Activated naive CD4-positive, alpha-beta T cell treated with anti-CD3 and anti-CD28 coated beads for 36 hours (primary cell): ENCODE measurements at places on chromosomes 12 and 14.

DNA sequence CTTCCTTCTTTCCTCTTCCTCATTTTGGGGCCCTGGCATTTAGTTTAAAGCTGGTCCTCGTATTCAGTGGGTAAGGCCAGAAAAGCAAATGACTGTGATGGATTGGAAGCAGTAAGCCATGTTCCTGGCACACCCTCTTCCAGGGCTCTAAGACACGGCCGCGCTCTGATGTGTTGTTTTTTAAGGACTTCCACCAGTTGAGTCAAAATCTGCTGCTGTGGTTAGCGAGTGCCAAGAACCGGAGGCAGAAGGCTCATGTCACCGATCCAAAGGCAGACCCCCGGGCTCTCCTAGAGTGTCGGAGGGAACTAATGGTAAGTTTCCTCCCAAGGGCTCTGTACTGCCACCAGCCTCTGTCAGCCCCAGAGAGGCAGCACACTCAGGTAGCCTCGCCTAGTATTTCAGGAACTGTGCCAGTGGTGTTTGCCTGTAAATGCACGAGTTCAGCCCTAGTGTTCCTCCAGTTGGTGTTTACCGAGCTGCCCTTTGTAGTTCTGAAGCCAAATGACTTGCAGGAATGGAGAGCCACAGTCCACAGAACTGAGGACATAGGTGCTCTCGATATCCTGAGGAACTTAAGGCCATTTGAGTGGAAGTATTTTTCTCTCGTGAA lies 72.7 kb downstream of the ESR2 start:
- DNase-seq: no peak

DNA sequence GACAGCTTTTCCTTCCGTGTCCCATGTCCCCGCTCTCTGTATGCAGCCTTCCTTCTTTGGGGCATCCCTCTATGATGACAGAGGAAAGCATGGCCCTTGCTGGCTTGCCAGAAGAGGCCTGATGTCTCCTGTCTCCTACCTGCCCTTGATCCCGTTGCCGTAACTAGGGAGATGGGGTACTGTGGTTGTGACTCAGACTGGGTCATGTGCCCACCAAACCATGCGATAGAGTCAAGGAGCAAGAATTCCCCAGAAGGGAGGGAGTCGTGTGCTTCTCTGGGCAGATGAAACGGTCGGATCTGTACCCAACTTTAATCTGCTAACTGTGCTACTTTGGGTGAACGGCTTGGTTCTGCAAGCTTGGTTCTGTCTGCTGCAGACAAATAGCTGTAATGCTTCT lies 99.1 kb upstream of the DYNC1H1 start:
- no peak for DNase-seq

GRCh38 chr12:19005257-19005801 lies 124.2 kb upstream of the PLEKHA5 start:
- DNase-seq: no peak

DNA sequence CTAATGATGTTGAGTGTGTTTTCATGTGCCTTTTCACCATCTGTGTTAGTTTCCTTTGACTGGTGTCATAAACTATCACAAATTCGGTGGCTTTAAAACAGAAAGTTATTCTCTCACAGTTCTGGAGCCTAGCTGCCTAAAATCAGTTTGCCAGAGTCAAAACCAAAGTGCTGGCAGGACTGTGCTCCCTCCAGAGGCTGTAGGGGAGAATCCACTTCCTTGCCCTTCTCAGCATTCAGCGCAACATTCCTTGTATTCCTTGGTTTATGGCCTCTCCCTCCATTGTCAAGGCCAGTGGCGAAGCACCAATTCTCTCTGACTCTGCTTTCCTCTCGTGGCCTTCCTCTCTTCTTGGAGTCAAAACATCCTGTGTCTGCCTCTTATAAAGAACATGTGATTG lies 174.2 kb upstream of the PDE3A start:
- DNase-seq: no peak

- DNase-seq: no peak
These were observed 30.4 kb downstream of the DLGAP5 start for GRCh38 chr14:55160989-55161388.

GRCh38 chr12:23533699-23534098 lies 415.8 kb downstream of the SOX5 start:
- no peak for DNase-seq

DNA sequence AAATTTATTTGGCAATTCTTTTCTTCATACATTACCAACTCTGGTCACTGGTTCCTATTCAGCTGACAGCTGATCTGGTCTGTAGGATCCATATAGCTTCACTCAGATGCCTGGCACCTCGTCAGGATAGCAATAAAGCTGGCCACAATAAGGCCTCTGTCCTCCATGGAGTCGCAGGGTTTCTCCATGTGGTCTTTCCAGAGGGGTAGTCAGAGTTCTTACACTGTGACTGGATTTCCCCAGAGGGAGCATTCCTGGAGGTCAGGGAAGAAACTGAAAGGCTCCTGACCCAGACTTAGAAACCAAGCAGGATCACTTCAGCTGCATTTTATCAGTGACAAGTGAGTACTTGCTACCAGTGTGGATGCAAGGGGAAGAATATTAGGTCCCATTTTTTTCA lies 34.9 kb upstream of the SIX1 start:
- no peak for DNase-seq

GRCh38 chr12:52369211-52369610 lies 1.9 kb upstream of the KRT85 start:
- DNase-seq: no peak

DNA sequence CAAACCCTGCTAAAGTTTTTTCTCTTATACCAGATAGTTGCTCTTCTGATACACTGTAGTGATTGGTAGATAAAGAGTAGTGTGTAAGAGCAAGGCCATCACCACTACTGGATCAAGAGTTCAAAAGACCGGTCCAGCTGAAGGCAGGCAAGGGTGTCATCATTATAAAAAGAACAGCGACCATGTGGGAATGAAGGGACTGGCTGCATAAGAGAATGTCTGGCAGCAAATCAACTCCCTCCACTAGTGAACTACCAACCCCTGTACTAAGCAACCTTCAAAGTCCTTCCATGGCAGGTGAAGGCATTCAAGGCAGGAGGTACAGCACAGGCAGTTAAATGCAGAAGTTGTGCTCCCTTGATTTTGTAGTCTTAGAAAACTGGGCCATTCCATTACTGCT lies 53.5 kb downstream of the EGLN3 start:
- no peak for DNase-seq

DNA sequence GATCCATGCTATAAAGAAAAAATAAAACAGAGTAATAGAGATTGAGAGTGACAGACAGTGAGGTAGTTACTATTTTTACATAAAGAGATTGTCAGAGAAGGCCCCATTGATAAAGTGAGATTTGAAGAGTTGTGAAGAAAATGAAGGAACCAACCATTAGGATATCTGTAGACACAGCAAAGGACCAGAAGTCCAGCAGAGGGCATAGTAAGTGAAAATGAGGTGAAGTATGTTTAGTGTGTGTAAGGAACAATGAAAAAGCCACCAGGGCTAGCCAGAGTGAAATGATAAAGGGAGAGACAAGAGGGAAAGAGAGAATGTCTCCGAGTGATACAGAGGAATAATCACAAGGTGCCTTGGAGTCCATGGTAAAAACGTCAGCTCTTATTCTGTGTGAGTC lies 411.0 kb downstream of the NELL2 start:
- DNase-seq: no peak

- DNase-seq: peak; percentile 34
These were observed 633 bp downstream of the STX2 start for GRCh38 chr12:130838284-130838950.

- DNase-seq: no peak
These were observed 42.0 kb downstream of the RPS6KA5 start for GRCh38 chr14:91018481-91018880.

GRCh38 chr12:96064271-96064670 lies 28.9 kb upstream of the LTA4H start:
- DNase-seq: no peak

- DNase-seq: no peak
These were observed 182.8 kb downstream of the ASCL1 start for GRCh38 chr12:103140286-103140685.
